Stimulated activated CD8-positive, alpha-beta memory T cell treated with anti-CD3 and anti-CD28 coated beads, Interleukin-15, amount 100 ng/mL, for 24 hours (primary cell): ENCODE measurements at places on chromosomes 1 and 21.

DNA sequence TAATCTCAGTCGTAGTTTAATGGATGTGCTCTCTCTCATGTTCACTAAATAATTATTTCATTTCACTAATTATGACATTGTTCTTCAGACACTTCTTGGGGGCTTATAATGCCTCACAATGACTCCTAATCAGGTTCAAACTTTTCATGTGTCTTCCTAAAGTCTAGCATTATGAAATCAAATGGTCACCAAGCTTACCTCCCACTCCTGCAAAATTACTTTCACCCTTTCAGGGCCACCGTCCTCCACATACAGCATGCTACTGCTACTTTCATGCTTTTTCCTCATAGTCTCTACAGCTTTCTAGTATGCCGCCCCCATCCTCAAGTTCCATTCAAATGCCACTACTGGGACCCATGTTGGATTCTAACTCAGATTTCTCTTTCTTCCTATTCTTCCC is 59.8 kb upstream of the C1orf53 start:
- no peak for DNase-seq

GRCh38 chr1:76713535-76713934 is 153.7 kb upstream of the ST6GALNAC5 start:
- DNase-seq = no peak

- no peak for DNase-seq
Observed at GRCh38 chr1:8962812-8963530, 17.3 kb downstream of the CA6 start.

- DNase-seq = no peak
Observed at GRCh38 chr21:17613242-17613676, 558 bp upstream of the BTG3 start.

DNA sequence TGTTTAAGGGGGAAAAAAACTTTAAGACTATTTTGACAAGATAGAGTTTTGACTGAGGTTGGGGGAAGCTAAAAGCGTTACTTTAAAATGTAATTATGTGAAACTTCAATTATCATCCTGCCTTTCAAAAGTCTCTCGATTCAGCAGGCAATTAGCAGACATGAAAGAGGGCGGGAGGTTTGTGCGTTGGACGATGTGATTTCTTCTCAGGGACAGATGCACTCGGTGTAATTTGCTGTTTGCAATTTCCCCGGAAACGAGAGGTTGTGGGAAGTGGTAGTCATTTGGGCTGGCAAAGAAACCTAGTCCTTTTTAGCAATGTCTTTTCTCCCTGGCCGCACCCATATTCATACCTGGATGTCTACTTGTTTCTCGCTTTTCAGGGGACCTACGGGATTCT is 27.1 kb downstream of the KAZN start:
- no peak for DNase-seq

DNA sequence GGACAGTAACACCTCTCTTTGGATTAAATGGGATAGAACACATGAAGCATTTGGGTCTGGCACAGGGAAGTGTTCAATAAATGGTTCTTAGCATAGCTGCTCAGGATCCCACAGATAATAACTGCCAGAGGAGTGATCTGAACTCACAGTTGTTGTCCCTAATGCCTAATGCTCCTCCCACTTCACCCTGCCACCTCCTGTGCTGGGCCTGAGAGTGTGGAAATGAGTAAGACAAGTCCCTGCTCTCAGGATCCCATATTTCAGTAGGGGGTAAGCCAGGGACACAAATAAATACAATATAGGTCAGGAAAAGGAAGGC is 19.9 kb upstream of the FOXO6 start:
- DNase-seq = no peak

DNA sequence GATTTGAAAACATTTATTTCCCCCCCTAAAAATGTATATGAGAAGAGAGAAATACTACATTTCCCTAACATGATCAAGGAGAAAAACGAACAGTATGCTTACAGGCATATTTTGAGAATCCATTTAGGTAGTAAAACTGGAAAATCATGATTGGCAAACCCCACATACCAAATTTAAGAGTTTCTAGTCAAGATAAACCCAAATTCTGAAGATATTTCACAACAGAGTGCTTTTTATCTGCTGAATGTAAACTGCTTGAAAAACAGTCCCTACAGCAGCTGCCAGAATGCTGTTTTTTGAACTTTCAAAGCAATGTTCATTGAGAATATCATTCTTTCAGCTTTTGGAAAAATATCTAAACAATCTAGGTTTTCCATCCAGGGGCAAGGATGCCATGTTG is 31.0 kb downstream of the ASH1L start:
- DNase-seq = no peak

DNA sequence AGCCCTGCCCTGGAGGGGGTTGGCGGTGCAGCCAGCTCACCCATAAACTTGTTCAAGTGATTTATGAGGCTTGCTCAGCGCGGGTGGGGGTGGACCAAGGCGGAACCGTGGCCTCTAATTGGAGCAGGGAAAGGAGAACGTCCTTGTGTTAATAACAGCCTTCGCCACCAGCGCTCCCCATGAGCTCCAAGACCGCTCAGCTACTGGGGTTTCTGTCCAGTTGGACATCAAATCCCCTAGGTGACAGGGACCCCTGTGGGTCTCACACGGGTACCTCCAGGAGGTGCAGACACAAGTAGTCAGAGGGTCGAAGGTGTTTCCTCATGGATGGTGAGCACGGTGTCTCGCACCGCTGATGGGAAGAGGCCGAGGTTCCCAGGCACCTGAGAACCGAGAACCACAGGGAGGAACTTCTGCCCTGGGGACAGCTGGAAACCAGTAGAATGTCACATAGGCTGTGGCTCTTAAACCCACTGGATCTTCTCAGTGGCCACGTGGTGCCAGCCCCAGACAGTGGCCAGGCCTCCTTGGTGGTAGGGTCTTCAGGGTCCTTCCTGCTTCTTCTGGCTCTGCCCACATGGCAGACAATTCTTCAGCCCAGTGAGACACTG is 3.7 kb upstream of the ACTRT2 start:
- DNase-seq = no peak

DNA sequence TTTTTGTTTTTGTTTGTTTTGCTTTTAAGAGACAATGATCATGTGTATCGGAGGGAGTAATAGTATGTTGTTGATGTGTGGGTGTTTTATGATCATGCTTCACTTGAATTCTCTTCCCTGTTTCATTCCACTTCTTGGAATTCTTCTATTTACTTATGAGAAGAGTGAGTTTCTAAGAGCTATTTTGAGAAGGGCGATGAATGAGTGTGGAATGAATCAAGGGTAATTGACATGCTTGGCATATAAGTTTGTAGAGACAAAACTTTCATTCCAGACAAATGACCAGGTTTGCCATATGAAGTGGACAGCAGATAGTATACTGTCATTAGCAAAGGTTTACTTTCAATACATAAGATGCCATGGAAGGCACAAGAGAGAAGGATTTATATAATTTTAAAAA is 42.3 kb upstream of the PDC start:
- DNase-seq = no peak

DNA sequence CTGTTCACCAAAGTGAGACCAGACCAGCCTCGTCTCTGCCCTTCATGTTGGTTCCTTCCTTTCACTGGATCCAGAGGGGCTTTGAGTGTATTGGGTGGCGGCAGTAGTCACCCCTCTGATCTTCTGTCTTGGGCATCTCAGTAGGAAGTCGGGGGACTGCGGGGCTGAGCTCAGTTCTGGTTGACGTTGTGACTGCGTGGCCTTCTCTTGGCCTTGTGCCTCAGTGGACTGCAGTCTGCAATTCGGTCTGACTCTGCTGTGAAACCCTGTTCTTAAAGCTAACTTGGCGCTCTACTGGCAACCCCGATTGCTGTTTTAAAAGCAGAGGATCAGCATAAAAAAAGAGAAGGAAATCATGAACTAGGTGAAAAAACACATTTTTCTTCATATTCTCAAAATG is 56.7 kb downstream of the SLC37A1 start:
- DNase-seq = no peak

DNA sequence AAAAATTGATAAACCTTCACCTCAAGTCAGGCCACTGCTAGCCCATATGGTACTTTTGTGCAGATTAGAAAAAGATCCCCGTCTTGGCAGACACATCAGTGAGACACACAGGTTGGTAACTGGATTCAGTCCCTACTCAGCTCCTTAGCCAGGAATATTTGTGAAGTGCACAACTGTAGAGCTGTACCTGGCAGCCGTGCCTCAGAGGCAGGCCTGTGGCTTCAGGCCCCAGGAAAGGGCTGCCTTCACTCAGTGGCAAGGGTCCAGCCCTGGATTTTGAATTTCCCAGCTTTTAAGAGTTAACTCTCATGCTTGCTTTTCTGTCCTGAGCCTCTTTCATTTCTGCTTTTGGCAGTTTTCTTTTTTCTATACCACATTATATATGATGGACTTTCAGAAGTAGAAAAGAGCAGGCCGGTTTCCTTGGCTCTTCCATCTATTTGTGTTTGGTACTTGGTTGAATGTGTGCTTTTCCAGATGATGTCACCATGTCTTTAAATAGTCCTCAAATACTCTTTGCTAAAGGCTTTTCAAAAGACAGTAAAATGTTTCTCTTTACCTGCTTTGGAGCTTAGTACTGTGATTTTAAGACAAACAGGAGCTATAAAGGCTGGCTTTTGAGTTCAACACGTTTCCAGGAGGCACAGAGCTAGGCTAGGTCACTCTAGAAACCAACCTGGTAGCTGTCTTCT is 186.6 kb downstream of the AK5 start:
- no peak for DNase-seq

DNA sequence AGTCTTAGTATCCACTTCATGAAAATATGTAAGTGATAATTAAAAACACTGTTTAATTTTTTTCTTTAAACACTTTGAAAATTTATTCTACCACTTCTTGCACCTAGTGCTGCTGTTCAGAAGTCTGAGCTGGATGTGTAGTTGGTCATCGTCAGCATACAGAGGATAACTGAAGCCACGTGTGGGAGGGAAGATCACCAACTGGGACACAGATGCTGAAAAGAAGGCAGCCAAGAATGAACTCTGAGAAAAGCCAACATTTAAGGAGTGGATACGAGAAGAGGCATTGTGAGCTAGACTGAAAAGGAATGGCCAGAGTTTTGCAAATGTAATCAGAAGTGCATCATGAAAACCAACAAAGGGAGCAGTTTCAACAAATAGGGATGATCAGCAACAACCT is 24.6 kb upstream of the CLCA4 start:
- no peak for DNase-seq

- no peak for DNase-seq
Observed at GRCh38 chr21:34833465-34833864, 164.7 kb downstream of the CLIC6 start.

DNA sequence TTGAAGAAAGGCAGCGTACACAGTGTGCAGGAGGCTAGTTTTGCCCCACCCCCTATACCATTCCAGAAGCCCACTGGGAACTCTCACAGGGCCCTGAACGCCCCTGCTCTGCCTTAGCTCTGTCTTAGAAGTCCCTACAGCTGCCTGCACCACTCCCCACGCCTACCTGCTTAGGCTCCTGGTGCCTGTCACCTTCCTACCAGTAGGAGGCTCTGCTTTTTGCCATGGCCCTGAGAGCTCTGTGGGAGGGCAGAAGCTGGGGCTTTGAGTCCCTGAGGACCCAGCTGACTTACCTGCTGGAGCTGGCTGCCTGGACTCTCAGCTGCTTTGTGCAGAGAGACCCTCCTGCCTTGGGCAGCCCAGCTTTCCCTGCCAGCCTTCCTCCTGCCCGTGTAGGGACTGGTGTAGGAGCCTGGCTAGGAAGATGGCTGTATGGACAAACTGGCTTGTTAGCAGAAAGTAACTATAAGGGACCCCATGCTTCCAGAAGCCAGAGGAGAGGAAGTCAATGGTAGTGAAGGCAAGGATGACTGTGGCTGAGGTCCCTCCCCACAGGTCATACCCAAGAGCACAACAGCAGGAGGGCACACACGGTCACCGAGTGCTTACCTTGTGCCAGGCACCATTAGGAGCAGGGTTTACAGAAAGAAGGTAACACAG is 9.8 kb upstream of the CELSR2 start:
- DNase-seq = no peak

- no peak for DNase-seq
Observed at GRCh38 chr1:201556841-201557571, 18.1 kb downstream of the NAV1 start.

- no peak for DNase-seq
Observed at GRCh38 chr1:193318347-193318746, 131.9 kb upstream of the B3GALT2 start.

DNA sequence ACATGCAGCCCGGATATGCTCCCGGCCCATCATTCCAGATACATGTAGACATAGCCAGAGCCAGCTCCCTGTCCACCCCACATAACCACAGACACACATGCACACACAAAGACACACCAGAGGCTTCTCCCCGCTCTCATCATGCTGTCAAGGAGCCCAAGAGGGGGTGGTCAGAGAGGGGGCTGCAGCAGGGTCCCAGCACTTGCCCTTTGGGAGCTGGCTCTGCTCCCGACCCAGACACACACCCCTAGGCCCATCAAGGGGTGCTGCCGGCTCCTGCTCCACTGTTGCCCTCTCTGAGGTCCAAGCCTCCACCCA is 2.6 kb downstream of the PTAFR start:
- no peak for DNase-seq

DNA sequence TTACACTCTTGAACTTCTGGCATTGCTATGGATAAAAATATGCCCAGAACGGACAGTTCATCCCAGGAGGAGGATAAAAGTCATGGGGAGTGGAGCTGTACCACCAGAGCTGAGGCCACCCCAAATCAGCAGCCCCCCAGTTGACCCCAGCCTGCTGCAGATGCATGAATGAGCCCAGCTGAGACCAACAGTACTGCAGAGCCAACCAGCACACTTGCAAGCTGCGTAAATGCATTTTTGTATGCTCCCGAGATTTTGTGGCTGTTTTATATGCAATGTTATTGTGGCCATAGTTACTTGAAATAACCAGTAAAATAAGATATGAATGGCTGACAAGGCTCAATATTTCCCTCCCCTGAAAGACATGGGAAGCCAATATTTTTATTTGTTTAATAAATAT is 264.6 kb downstream of the DUSP10 start:
- DNase-seq = no peak

DNA sequence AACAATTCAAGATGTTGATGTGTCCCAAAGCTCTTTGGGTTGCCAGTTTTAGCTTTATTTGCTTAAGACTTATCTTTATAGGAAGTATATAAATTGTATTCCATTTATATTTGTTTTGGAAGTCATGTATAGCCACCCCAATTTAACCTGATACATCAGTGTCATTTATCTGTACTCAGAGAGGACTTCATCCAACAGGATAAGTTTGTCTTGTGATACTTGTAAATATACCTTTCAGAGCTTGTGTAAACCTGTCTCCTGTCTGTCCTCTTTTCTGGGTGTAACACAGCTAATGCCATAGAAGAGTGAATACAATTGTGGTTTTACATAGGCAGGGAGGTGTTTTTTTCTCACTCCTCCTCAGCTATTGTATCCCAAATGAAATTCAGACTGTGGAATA is 10.4 kb downstream of the PTGFR start:
- no peak for DNase-seq

GRCh38 chr1:172627702-172628101 is 31.2 kb upstream of the FASLG start:
- no peak for DNase-seq
